ENCODE measurements at places on chromosomes 4 and X.

DNA sequence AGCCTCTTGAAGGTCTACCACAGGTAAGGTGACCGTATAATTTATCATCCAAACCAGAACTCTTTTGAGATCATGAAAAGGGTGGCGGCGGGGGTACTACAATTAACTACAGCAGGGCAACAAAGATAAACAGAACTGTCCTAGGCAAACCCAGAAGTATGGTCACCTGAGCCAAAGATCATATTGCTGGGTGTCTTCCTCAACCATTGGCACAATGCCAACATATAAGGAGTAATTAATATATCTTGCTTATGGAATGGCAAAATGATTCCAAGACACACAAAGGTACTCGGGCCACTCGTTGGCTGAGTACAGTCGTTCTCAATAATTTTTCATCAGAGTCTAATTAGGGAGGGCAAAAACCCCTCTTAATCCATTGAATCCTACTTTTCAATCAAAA is 273.3 kb downstream of the QDPR start:
- no peak for DNase-seq

GRCh38 chrX:100698551-100698950 is 33.4 kb downstream of the SYTL4 start:
- DNase-seq: no peak

GRCh38 chr4:6224735-6225134 is 24.4 kb upstream of the JAKMIP1 start:
- DNase-seq: no peak

DNA sequence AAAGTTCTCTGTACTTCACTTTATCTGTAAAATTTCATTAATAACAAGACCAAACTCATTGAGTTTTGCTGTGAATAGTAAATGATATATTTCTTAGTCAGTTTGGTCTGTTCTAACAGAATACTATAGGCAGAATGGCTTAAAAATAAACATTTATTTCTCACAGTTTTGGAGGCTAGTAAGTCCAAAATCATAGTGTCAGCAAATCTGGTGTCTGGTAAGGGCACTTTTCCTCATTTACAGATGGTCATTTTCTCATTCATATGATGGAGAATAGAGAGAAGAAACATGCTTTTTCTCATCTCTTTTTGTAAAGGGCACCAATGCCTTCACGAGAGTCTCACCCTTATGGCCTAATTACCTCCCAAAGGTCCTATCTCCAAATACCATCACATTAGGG is 415.1 kb downstream of the FAM133A start:
- no peak for DNase-seq

DNA sequence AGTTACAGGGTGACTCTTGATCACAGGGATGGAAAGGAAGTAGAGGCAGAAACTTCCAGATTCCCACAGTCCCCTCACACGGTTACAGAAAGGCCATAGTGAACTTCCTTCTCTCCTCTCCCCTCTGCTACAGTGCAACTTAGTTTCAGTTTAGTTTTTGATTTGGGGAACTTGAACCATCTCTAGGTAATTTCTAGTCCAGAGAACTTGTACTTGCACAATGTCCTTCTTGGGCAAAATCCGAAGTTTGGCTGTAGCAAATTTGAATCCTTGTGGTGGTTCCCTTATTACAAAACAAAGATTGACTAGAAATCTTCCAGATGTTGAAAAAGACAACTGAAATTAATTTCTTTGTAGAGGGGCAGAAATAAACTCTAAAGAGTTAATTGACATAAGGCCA is 1.2 kb upstream of the BLTP1 start:
- no peak for DNase-seq

DNA sequence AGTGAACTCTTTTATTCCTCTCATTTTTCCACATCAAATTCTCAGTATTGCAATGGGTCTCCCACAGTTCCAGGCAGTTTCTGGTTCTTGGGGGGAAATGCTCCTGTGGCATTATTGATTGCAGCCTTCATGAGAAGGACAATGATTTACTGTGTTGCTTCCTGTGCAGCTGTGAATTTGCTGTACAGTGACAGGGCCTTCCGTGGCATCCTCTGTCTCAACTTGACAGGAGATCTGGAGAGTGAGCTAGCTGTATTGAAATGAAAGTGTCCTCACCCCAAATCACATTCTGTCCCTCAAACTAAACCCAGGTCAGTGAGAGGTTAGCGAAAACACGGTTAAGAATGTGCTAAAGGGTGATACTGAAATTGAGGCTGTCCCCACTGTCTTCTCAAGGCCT is 77.1 kb upstream of the ATOH1 start:
- DNase-seq: no peak

- DNase-seq: no peak
Measured at GRCh38 chr4:124462954-124463828, 249.3 kb downstream of the ANKRD50 start.

- DNase-seq: no peak
Measured at GRCh38 chrX:119107206-119107605, 20.4 kb downstream of the KIAA1210 start.

DNA sequence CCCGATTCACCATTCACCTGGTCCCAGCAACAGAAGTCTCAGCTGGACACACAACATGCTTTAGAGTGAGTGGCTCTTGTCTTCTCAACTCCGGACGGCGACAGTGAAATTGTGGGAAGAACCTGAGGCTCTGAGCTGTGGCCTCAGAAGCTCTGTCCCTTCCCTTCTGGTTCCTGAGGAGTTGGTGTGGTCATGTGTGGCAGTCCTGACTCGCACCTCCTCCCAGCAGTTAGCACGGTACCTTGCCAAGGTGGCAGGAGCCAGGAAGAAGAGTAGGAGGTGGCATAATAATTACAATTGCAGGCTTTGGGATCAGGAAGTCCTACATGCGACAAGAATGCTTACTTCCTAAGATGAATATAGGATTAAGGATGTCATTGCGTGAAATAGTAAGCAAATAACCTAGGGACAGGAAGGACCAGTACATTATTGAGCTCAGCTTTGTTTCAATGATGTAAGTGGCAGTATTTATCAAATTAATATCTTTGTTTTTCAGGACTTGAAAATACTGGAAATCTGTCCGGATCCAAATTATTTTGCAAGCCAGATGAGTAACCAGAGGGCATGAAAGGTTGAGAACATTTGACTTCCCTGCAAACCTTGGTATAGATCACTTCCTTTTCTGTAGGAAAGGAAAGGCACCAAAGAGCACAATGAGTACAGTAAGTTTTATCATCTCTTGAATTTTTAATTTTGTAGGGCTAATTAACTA is 21.1 kb downstream of the RNF4 start:
- no peak for DNase-seq

GRCh38 chr4:74531963-74532794 is 87.2 kb downstream of the AREG start:
- peak; percentile 21 for DNase-seq

DNA sequence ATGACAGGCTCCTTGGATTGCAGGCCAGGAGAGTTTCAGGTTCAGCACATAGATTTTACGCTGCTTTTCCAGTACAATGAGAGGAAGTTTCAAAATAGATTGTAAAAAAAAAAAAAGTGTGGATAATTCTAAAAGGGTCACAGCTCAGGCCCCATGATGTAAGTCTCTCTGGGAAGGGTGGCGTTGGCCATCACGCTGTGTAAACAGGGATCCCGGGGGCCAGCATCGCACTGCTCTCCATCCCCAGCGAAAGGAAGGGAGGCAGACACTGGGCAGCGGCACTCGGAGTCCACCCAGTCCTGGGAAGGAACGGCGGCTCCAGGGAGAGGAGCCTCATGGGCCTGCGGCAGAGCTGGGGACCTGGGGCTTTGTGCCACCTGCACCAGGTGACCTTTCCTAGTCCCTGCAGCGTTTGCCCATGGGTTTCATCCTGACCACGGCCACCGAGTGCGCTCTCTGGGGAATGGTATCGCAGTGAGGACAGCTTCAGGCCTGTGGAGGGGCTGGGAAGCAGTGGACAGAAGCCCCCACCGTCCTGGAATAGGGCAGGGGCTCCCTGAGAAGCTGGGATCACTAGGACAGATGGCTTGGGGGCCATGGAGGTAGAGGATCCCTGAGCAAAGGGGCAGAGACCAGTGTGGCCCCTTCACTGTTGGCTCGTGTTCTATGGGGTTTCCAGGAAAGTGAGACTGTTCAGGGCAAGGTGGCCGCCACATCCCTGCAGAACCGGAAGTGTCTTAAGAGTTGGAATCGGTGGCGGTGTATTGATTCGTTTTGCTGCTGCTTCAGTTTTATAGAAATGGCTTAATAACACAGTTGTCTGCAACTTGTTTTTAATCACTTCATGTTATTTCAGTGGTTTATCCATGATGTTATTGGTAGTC is 38.9 kb downstream of the RGS12 start:
- no peak for DNase-seq

DNA sequence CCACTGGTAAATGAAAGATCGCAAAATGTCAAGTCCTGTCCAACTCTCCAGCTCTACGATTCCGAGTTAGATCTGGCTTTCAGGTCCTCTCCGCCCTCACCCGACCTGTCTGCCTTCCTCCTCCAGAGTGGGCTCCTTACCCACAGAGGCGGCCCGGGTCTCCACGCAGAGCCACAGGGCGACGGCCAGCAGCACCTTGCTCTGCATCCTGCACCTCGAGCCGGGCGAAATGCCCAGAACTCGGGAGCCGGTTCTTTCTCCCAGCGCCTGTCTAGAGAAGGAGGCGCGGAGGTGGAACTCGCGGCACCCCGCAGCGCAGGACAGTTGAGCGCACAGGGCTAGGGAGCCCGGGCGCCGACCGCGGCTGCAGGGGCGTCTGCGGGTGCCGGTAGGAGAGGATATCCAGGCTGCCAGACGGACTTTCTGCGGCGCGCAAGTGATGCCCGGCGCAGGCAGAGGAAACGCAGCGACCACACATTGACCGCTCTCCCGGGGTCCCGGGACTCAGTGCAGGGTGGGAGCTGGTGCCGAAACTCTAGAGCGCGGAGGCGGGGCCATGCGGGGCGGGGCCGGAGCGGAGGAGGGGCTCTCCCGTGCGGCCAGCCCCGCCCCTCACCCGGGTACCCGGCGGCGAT is at the start of gene KDR:
Gene KDR, minus strand, starts transcription at position 509 of the 635 bp plus-strand sequence. Its CDS starts 302 bp downstream, at position 207.
- no peak for DNase-seq

- no peak for DNase-seq
Measured at GRCh38 chr4:4641254-4641653, 99.4 kb upstream of the STX18 start.

- DNase-seq: no peak
Measured at GRCh38 chr4:87054900-87055299, 120.1 kb downstream of the AFF1 start.

DNA sequence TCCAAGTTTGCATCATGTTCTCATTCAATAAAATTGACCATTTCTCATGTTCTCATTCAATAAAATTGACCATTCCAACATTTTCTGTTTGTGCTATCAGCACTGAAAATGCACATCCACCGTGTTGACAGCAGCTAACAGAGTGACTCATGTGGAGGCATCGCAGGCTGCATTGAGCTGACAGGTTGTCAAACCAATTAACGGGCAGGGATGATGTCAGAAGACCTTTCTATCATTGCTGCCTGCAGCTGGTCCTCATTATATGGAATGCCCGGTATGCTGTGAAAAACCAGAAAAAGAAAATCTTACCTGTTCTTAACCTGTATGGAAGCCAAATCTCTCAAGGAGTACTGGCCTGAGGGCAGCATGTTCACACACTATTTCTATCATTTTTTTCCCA is 202.0 kb downstream of the SMIM20 start:
- DNase-seq: no peak

DNA sequence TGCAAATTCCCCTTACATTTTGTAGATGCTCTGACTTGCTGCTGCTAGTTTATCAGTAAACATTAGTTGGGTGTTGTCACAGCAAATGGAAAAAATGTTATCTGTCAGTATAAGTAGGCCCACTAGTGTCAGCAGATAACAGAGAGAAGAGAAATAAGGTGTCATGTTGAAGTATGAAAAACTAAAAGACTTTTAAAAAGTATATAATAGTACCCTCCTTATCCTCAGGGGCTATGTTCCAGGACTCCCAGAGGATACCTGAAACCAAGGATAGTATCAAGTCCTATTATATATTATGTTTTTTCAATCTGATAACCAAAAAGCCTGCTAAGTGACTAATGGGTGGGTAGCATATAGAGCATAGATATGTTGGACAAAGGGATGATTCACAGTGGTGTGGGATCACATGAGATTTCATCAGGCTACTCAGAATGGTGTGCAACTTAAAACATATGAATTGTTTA is 11.6 kb upstream of the BMP2K start:
- peak; percentile 83 for DNase-seq

DNA sequence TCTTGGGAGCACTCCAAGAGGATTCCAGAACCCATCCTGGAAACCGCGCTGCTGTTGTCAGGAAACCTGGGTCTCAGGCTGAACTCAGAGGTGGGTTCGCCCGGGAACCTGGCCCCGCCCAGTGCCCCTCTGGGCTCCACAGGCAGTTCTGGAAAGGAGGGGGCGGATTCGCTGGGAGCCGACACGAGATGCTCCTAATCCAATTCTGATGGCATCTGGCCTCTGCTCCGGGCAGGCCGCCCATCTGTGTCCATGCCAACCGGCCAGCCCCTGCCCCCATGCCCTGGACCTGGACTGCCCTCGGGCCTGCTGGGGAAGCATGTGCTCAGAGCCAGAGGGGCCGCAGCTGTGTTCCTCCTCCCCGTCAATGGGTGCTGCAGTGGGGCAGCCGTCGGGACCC is 21.0 kb downstream of the ATP2B3 start:
- DNase-seq: no peak

- no peak for DNase-seq
Measured at GRCh38 chrX:11438767-11439166, 145.6 kb downstream of the AMELX start.

DNA sequence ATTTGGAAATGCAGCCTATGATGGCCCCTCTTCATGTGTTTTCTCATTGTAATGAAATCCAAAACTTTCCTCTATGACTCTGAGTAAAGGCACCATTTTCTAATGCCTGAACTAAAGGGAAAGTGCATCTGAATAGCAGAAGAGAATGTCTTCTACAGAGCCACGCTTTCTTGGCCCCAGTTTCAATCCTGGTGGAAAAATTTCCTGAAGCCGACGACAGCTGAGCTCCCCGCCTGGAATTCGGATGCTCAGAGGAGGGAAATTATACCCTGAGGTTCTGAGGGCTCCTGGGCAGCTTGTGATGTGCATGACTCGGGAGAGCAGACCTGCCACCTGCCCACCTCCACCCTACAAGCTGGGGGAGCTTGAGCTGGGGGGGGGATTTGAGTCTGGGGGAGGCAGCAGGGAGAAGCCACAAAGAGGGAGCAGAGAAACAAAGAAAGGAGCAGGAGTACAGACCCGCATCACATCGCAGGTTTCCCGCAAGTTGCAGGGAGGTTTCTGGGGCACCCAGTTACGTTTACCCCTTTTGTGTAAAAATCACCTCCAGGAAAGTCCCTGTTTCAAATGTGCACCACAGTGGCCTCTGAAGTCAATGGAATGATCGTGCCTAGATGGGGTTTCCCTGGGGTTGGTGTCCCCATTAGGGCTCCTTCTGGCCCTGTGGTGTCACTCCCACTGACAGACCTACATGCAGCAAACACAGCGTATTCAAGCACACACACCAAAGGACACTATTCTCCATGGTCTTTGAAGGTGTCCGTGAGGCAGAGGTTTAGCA is 145.6 kb upstream of the RBPJ start:
- no peak for DNase-seq

DNA sequence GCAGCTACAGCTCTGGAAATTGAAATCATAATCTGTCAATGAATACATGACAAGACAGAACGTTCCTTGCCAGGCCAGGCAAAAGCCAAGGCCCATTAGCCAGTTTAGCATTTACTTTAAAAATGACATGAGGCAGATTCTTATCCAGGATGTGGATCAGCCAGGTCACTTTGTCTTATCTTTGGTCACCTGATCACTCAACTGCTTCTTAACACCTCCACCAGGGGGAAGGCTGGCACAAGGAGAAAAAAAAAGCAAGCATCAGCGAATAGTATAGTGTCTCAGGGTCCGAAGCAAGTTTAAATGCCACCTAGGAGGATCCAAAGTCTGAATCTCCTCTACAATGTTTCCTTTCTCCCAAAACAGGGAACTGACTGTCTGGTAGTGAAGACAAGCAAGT is 18.8 kb downstream of the ATP1B4 start:
- DNase-seq: peak; percentile 12

All from hematopoietic multipotent progenitor cell treated with erythropoietin and hydrocortisone succinate and interleukin-3 and kit ligand, for 17 days (in vitro differentiated cells).